ENCODE measurements at places on chromosomes 12 and 14.

DNA sequence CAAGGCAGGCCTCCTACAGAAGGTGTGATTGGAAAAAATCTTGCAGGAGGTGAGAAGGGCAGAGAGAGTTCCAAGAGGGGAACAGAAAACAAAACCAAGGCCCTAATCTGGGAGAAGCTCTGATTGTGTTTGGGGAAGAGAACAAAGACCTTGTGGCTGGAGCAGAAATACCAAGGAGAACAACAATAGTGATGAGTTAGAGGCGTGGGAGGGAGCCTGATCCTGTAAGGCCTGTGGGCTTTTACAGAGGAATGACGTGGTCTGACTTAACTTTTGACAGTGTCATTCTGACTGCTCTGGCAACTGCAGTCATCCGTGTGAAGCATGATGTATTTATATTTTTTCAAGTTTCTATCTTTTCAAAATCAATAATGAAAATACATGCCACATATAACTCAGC is 200.6 kb downstream of the ANO4 start:
- DNase-seq: no peak

DNA sequence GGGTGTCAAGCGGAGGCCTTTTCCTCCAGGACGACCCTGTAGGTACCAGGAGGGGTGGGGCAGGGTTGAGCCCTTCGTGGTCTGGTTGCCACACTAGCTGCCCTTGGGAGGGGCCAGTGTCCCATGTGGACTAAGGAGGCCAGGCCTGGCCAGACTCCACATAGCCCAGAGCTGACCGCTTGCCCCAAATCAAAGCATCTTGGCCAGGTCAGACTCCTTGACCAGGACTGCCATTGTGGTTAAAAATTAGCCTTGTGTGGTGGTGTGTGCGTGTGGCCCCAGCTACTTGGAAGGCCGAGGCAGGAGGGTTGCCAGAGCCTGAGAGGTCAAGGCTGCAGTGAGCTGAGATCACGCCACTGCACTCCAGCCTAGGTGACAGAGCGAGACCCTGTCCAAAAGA is 24.8 kb downstream of the ALDH2 start:
- no peak for DNase-seq

DNA sequence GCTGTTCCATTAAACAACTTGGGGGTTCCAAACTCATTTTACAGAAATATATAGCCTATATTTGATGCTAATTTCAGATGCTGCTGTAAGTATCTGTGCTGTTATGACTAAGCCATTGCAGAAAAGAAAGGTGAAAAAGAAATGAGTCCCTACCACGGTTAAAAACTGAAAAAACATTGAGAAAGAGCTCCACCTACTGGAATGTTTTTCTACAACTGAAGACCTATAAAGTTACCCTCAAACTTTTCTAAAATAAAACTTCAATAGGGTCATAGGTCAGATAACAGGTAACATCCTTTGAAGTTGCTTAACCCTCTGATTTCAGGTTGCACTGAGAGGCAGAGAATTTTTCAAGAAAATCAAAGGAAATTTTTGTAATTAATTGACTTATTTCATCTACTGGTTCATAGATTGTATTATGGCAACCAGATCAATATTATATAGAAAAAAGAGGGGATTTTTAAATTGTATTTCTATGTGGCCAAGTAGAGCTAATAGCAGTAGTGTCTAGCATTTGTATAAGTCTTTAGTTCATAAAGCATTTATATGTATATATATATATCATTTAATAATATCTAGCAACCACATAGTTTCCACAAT is 279.9 kb downstream of the RPS29 start:
- DNase-seq: peak; percentile 11

DNA sequence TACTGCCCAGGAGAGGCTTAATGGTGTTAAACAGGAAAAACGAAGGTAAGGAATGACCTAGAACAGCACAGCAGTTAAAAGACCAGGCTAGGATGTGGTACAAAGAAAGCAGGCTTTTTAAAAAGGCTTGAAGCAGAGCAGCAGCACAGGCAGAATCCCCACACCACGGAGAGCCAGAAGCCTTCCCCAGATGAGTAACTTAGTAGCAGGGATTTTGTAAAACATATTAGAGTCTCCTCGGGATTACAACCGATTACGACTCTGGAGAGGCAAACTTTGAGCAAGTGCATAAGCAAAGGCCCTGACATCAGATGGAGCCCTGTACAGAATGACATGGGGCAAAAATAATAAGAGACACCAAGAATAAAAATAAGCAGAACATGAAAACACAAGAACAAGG is 37.1 kb upstream of the DHRS4 start:
- DNase-seq: no peak

GRCh38 chr14:83566567-83566966 is 1963.4 kb upstream of the FLRT2 start:
- no peak for DNase-seq

DNA sequence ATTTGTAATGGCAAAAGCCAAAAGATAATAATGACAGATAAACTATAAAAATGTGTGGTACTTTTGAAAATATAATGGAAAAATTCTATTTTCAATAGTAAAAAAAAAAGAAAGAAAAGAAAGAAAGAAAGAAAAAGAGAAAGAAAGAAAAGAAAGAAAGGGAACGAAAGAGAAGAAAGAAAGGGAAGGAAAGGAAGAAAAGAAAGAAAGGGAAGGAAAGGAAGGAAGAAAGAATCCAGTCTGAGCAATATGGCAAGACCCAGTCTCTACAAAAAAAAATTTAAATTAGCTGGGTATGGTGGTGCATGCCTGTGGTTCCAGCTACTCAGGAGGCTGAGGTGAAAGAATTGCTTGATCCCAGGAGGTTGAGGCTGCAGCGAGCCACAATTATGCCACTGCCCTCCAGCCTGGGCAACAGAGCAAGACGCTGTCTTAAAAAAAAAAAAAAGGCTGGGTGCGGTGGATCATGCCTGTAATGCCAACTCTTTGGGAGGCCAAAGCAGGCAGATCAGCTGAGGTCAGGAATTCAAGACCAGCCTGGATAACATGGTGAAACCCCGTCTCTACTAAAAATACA is 38.4 kb downstream of the EAPP start:
- no peak for DNase-seq

Data from fibroblast of skin of right biceps (primary cell).